T-helper 9 cell (primary cell): ENCODE measurements at places on chromosomes 12 and 14.

DNA sequence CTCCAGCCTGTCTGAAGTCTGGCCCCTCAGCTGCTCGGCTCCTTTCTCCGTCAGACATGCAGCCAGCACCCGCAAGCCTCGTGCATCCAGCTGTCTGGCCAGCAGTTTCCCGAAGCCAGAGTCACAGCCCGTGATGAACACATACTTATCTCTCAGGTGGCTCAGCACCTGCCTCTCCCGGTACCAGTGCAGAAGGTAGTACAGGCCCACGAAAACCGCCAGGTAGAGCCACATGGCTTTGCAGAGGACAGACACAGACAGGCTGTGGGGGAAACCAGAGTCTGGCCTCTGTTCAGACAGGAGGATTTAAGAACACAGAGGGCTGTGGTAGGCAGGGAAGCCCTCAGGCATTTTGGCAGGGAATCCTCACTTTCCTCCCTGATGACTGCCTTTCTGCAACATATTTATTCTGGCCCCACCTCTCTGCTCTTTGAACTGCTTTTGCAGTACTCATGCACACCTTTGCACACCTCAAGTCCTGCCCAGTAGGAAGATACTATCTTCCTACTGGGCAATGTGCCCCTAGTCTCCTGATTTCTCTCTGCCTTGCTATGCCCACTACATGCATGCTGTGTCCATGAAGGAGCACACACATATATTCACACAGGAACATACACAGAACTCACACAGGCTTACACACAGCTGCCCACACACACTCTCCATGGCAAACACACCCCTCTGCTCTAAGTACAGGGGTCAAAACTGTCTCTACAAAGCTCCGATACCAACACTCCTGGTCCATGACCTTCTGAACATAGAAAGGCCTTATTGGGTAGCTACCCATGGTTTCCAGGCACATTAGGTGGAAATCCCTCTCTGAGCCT is at the start of gene RDH16:
Gene RDH16 (minus strand): TSS at position 380 of the 824 bp plus-strand sequence. CDS start 146 bp downstream, at position 234.
- DNase-seq, result no peak

- no peak for DNase-seq
Measured at GRCh38 chr12:56931474-56931978, 2.7 kb downstream of the SDR9C7 start.

- no peak for DNase-seq
Measured at GRCh38 chr12:96303653-96304052, 96.6 kb downstream of the CDK17 start.

GRCh38 chr14:61179796-61180398 is 101.2 kb downstream of the TMEM30B start:
- DNase-seq, result no peak

GRCh38 chr12:1806301-1807086 is 13.9 kb upstream of the LRTM2 start:
- no peak for DNase-seq

GRCh38 chr12:107309020-107309419 is 215.7 kb upstream of the CRY1 start:
- peak; percentile 6 for DNase-seq

GRCh38 chr14:49019467-49020115 is 566.6 kb downstream of the RPS29 start:
- no peak for DNase-seq

- no peak for DNase-seq
Measured at GRCh38 chr14:72547999-72548398, 345.9 kb downstream of the DPF3 start.

GRCh38 chr12:25816637-25817036 is 141.8 kb upstream of the RASSF8 start:
- no peak for DNase-seq

DNA sequence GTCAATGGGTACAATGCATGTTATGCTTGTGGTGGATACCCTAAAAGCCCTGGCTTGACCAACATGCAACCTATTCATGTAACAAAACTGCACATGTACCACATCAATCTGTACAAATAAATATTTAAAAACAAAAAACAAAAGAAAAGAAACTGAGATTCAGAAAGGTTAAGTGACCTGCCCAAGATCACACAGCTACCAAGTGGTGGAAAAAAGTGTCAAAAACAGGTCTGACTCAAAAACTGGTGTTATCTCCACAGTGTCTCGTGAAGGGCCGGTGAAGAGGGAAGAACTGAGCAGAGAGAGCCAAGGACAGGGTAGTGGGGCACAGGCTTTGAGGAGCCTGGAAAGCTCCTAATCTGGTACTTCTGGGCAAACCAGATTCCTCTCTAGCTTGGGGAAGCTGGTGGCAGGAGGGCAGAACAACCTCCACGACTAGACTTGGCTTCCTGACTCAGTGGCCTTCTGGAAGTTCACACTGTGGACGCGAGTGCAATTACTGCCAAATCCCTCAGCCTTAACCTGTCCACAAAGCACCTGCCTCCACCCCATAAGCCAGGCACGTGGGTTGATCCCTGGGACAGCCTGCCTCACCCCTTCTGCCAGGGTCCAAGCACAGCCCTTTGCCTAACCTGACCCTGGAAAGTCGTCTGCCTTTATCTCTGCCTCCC is 15.6 kb downstream of the ZBTB39 start:
- no peak for DNase-seq

- DNase-seq, result no peak
Measured at GRCh38 chr12:91055976-91056375, 1.8 kb downstream of the KERA start.
